ENCODE measurements at places on chromosomes 16 and 17.

DNA sequence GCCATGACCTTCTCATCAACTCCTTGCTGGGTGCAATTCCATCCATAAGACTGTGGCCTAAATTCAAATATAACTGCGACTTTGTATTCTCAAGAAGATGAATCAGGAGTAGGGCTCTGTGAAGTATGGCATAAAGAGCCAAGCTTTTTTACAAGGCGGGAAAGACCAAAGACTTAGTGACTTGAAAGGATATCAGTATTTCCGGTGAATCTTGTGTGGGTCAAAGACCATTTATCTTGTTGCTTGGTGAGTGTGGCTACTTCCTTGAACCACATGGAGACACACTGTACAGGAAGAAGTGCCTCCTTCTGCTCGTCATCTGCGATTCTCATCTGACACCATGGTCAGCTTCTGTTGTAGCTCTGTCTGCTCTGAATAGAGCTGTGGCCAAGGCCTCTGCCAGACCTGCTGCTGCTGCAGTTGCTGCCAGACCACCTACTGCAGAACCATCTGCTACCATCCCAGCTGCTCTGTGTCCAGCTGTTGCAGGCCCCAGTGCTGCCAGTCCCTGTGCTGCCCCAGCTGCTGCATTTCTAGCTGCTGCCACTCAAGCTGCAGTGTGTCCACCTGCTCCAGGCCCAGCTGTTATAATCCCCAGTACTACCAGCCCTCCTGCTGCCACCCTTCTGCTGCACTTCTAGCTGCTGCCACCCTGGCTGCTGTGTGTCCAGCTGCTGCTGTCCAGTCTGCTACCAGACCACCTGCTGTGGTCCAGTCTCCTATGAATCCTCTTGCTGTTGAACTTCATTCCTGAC is 6.1 kb upstream of the KRTAP2-4 start:
- DNase-seq = no peak

DNA sequence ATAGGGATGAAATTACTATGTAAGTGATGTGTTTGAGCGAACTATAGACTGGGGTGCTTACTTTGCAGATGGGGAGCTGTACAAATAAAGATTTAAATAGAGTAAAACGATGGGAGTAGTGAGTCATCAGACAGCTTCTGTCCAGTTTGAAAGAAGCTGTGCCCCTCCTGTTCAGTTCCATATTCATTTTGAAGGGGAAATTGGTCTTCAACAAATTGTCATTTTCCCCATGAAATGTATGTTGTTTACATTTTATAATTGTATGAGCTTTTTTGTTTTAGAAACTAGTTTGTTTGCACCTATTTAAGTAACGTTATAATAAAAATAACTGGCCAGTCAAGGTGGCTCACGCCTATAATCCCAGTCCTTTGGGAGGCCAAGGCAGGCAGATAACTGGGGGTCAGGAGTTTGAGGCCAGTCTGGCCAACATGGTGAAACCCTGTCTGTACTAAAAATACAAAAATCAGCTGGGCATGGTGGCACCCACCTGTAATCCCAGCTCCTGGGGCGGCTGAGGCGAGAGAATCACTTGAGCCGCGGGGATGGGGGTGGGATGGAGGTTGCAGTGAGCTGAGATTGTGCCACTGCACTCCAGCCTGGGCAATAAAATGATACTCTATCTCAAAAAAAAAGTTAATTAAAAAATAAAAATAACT is 20.2 kb downstream of the SEC14L1 start:
- DNase-seq = no peak

GRCh38 chr17:39553341-39553945 is 54.3 kb downstream of the NEUROD2 start:
- no peak for DNase-seq

DNA sequence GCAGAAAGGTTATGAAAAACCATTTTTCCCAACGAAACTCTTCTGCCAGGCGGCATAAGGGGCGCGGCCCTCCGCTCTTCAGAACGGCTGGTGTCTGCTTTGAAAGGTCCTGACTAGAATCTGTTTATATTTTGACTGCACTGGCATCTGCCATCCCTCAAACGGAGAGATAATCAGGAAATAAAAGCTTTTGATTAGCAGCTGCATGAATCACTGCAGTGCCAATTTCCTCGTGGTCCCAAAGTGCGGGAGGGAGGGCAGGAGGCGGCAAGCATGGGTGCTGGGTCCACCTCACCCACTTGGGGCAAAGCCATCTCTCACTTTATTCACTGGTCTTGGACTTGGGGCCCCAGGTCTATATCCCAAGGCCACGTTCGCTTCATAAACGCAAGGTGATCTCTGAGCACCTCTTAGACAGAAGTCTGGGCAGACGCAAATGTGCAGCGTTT is 49.7 kb downstream of the TBC1D16 start:
- no peak for DNase-seq

GRCh38 chr17:82874011-82874835 is 34.4 kb upstream of the ZNF750 start:
- DNase-seq = no peak

GRCh38 chr16:61131447-61131846 is 904.8 kb downstream of the CDH8 start:
- no peak for DNase-seq

- no peak for DNase-seq
Observed at GRCh38 chr16:80573700-80574120, 32.9 kb downstream of the DYNLRB2 start.

DNA sequence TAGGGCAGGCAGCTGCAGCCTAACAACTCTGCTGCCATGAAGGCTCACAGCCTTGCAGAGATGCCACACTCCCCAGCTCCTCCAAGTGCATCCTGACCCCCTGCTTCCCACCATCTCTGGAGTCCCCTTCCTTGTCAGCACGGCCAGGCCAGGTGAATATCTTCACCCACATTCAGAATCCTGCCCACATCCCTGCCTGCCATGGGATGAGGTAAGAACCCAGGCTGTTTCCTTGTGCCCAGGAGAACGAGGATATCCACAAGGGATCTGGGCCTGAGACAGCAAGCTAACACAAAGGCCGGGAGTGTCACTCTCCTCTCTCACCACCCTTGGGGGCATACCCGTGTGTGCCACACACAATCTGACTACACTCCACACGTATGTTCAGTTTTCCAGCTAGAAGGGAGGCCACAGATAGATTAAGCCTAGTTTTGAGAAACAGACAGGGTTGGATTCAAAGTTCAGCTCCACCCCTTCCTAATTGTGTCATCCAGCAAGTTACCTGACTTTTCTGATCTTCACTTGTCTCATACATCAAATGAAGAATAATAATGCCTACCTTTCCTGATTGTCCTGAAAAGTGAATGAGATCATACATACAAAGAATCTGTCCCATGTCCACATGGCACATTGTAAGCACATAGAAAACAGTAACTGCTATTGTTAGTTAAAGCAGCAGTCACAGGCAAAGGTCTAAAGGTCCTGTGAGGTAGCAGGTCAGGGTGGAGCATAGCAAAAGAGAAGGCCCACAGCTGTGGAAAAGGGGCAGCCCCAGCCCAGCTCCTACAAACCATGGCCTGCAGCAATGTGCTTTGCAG is 17.4 kb upstream of the SUPT4H1 start:
- no peak for DNase-seq

DNA sequence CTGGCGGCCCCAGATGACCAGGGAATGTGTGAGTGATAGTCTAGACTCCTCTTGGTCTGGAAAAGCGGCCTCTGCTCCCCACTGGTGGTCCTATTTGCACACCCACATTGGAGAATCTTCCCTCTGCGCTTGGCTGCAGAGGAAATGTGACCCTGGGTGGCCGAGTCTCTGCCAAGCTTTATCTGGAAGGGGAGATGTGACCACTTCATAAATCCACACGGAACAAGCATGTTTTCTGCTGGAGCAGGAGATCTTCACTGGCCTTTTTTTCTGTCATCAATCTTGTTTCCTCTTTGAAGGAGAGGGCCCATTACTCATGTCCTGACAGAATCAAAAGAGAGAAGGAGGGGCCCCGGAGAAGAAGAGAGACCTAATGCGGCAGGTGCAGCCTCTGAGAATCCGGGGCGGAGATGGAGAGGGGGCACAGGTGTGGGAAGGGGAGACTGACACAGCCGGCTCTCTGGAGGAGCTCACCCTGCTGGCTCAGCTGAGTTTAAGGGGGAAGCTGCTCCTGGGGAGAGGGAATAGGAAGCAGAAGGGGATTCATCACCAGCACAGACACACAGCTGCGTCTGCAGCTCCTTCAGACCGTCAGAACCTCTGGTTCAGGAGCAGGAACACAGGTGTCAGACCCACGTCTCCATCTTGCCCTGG is 116.3 kb downstream of the SOX9 start:
- DNase-seq = no peak

GRCh38 chr16:58082381-58082780 is 46.8 kb downstream of the CFAP20 start:
- DNase-seq = no peak

GRCh38 chr16:4836727-4837126 is 10.4 kb downstream of the GLYR1 start:
- no peak for DNase-seq

DNA sequence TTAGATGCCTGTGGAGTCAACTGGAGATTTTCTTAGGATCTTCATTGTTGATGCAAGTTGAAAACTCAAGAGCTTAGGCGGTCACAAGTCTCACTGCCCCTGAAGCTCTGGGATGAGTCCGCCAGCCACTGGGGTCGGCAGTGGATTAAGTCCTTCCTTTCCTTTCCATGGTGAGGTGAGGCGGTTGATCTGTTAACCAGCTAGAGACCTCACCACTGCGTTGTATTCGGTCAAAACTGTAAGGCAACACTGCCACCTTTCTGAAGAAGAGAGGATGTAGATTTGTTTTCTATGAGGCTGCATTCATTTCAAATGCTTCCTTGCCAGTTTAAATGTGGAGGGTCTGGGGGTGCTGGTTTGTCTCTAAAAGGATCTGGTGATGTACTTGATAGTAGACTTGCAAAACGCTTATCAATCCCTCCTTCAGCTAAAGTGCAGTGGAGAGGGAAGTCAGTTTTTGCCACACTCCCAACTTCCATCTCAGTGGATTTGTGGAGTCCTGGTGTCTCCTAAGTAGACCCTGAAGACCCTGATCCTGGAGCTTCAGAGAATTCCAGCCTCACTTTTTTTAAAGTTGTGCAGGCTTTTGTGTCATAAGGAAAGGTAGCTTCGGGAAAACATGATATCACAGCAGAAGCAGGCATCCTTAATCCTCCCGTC is 1.7 kb downstream of the MYOCD start:
- no peak for DNase-seq

All from stimulated activated CD8-positive, alpha-beta memory T cell treated with anti-CD3 and anti-CD28 coated beads, Interleukin-2, amount 100 ng/mL, for 48 hours (primary cell).